ENCODE measurements at places on chromosomes 4 and X.

- DNase-seq = no peak
Observed at GRCh38 chrX:65687367-65687766, 19.9 kb downstream of the MSN start.

DNA sequence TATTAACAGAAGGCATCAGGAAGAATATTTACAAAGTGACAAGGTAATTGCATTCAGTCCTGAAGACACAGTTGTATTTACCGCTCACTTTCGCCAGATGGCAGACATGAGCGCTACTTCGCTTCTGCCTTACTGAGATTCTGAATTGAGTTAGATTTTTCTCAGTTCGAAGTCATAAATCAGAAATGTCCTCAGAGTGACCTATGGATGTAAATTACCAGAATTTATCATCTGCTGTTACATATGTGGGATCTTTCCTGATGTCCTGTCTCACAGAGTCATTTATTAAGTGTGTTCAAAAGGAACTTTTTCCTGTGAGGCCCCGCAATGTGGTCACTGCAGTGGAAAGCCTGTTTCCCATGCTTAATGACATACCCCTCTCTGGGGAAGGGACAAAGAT lies 97.3 kb upstream of the DCLK2 start:
- DNase-seq = no peak

DNA sequence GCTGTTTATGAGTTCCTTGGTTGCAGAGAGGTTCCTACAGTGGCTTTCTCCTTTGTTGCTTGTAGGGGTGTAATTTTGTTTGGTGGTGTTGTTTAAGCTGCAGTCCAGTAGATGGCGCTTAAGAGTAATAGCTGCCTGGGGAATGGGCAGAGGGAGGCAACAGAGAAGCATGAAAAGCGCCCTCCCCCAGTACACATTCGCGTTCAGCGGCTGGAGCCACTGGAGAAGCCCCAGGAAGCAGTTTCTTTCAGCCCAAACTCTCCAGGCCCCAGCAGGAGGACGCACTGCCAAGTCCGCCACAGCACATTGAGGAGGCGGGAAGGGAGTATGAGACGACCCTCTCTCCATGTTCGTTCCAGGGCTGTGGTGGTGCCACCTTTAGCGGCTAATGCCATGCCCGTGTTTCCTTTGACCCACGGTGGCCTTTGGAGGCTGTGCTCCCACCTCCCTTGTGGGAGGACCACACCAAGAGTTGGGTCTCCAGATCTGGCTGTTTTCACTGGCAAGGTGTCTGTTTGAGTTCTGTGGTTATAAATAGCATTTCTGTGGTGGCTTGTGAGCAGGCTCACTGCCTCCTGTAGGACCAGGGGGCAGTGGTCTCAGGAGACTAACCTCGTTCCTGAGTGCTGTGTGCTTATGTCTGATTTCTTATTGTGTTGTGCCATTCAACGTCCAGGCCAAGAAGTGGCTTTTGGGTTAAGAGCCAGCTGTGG lies 252.3 kb downstream of the ARHGAP10 start:
- no peak for DNase-seq

GRCh38 chr4:119666653-119667091 lies 38.1 kb upstream of the PDE5A start:
- no peak for DNase-seq

- no peak for DNase-seq
Observed at GRCh38 chr4:108097990-108098553, 70.7 kb downstream of the LEF1 start.

DNA sequence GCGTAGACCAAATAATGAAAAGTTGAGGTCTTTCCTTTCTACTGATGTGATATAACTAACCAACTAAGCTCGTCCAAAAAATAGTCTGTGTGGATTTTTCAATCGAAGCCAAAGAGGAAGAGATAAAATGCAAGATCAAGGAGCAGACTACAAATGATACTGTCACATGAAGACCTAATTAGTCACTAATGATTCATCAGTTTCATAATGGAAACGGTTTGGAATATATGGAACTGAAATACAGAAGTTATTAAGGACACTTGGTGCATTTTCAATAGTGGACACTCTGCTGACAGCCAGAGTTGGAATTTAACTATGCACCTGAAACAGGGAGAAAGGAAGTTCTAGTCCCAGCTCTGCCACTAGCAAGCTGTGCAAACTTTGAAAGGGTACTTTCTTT lies 119.8 kb downstream of the GUCY2F start:
- no peak for DNase-seq
